Stimulated activated CD4-positive, alpha-beta T cell treated with anti-CD3 and anti-CD28 coated beads, Interleukin-15, amount 100 ng/mL, for 48 hours (primary cell): ENCODE measurements at places on chromosomes 11 and 22.

DNA sequence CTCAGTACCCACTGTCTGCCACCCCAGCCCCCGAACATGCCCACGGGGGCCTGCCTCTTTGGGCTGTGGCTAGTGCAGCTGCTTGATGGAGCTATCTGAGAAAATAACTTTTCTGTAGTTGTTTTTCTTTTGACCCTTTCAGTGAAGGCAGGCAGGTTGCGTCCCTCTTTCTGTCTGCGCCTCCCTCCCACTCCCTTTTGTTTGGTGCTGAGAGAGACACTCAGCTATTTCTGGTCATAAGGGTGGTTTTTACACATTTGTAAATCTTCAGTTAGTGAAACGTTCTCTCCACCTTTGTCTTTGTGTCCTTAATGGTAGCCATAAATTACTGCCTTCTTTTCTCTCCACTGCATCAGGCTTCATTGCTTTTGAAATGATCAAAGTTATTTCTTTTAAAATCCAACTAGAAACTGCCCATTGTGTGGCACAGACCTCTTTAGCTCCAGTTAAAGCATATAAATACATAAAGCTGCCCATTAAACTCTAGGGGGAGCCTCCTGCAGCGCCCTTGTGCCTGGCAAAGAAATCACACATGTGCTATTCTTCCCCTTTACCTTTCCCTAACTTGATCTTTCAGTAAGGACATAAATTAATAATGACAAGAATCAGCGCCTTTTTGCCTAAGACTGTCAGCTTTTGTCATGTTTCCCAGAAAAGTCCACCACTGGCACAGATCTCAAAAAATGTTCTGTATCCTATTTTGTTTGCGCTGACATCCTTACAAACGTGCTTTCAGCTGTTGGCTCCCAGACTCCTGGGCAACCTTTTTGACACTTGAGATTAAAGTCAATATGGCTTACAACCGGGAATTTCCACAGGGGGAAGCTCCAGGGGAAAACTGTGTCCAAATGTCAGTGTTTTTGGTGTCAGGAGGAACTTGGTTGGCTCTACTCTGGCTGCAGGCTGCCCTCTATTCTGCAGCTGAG lies 1.7 kb upstream of the SCUBE2 start:
- DNase-seq, result no peak

- no peak for DNase-seq
These were observed 116.7 kb upstream of the NTM start for GRCh38 chr11:131253656-131254151.

GRCh38 chr11:125165111-125165842 lies 726 bp downstream of the PKNOX2 start:
- no peak for DNase-seq

DNA sequence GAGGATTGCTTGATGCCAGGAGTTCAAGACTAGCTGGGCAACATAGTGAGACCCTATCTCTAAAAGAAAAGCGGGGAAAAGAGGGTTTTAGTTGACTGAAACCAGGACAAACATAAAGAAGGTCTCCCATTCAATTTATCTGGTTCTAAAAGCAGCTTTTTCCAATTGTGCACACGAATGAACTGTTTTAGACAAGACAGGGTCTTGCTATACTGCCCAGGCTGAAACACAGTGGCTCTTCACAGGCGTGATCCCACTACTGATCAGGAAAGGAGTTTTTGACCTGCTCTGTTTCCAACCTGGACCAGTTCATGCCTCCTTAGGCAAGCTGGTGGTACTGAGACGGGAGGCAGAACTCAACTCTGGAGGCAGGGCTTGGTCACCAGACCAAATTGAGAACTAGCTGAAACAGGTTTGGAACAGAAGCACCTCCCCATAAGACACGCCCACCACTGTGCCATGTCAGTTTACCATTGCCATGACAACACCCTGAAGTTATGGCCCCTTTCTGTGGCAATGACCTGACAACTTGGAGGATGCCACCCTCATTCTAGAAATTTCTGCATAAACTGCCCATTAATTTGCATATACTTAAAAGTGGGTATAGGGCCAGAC lies 2.8 kb upstream of the NUCB2 start:
- no peak for DNase-seq

DNA sequence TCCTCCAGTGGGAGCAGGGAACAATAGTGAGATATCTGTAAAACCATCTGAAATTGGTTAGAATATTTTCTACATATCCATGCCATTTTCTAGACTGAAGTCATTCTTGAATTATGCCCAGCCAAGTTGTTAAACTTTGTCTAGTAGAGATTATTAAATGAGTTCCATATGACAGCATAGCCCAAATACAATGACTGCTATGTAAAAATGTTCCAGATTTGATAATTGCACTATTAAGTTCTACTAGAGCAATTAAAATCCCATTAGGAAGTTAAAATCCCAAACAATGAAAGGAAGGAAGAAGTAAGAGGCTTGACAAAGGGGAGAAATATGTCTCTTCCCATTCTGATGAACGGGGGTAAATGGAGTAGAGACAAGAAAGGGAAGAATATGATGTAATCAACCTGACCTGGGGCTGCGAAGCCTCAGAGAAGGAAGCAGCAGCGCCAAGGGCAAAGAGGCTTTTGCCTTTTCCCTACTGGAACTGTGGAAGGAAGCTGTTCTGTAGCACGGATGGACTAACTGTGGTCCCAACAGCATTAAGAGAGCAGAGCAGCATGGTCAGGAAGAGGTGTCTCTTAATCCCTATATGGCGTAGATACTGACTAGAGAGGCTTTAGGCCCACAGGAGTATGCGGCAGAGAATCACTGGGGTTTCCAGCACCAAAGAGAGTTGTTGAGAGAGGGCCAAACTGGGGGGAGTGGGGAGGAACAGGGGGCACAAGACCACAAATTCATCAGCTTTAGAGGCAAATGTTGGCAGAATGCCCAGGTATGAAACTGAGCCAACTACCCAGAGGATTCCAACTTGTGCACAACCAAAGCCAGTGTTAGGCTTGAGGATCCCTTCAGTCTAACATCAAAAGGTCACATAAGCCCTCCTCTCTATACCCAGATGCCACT lies 26.7 kb downstream of the RRP8 start:
- DNase-seq, result no peak

GRCh38 chr11:2401436-2401984 lies 960 bp downstream of the TSSC4 start:
- DNase-seq, result no peak

DNA sequence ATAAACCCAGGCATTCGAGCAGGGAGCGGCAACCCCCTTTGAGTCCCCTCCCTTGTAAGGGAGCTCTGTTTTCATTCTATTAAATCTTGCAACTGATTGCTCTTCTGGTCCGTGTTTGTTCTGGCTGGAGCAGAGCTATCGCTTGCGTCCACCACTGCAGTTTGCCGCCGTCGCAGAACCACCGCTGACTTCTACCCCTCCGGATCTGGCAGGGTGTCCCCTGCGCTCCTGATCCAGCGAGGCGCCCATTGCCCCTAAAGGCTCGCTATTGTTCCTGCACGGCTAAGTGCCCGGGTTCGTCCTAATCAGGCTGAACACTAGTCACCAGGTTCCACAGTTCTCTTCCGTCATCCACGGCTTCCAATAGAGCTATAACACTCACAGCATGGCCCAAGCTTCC lies 10.4 kb upstream of the MS4A7 start:
- no peak for DNase-seq

GRCh38 chr11:75380245-75380644 lies 19.1 kb upstream of the RPS3 start:
- no peak for DNase-seq

DNA sequence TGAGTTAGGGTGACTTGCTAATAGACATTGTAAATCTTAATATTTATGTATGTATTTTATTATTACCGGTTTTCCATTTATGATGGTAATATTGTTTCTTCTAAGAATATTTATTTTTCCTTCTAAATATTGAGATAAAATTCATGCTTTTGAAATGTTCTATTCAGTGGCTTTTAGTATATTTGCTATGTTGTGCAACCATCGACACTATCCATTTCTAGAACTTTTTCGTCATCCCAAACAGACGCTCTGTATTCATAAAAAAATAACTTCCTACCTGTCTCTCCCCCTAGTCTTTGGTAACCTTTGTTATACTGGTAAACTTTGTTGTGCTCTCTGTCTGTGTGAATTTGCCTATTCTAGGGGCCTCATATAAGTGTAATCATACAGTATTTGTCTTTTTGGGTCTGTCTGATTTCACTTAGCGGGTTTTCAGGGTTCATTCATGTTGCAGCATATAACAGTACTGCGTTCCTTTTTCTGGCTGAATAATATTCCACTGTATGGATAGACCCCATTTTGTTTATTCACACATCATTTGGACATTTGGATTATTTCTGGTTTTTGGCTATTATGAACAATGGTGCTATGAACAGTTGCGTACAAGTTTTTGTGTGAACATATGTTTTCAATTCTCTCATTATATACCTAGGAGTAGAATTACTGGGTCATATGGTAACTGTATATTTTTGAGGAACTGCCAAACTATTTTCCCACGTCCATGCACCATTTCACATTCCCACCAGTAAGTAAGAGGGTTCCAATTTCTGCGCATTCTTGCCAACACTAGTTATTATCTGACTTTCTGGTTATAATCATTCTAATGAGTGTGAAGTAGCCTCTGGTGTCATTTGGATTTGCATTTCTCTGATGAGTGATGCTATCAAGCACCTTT lies 15.9 kb downstream of the NEAT1 start:
- DNase-seq, result no peak

- DNase-seq, result no peak
These were observed 58.0 kb downstream of the KCNJ1 start for GRCh38 chr11:128809128-128809527.

DNA sequence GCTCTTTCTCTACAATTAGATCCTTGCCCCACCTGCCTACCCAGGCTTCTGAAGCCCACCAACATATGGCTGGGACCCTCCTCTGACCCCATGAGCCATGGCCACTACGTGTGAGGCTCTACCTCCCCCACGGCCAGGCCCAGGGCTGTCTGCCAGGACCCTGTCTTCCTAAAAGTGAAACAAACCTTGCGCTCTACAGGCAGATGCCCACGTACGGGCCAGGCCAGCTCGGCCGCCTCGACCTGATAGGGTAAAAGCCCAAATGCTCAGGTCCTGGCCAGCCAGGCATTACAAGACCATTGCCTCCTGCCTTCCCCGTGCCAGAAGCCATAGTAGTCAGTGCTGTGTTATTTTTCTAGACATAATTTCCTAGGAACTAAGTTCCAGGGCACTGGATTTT lies 1496.4 kb downstream of the BRD1 start:
- no peak for DNase-seq

GRCh38 chr11:25159341-25159740 lies 662.5 kb downstream of the LUZP2 start:
- no peak for DNase-seq

DNA sequence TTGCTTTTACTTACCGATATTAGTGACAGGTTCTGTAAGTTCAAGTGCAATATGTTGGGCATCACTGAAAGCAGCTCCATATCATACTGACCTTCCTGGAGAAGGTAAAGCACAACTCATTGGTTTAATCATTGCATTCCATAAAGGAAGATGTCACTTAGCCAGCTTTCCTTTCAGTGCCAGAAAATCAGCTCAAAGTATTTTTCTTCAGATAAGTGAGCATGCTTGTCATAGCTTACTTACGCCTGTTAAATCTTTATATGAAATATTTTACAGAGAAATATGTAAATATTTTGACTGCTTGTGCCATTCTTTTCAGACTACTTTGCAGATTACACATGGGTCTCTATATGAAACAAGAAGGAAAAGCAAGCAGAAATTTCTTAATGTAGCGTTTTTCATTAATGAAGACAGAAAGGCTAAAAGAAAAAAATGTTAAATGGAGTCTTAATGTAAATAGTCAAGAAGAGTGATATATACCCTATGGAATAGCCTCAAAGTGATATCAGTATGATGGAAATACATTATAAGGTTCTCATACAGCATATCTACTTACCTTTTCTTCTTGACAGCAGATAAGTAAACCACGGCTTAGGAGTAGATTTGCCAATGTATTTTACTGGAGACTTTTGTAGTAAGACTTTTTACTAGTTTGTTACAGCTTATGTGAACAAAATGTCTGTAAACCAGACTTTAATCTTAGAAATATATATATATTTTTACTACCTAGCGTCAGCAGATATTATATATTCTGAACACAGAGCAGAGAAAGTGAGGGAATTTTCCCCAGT lies 649.7 kb downstream of the METTL15 start:
- DNase-seq, result no peak

GRCh38 chr22:32079130-32080089 lies 36.3 kb downstream of the SLC5A1 start:
- no peak for DNase-seq

GRCh38 chr11:17613983-17614382 lies 66.9 kb downstream of the OTOG start:
- no peak for DNase-seq

DNA sequence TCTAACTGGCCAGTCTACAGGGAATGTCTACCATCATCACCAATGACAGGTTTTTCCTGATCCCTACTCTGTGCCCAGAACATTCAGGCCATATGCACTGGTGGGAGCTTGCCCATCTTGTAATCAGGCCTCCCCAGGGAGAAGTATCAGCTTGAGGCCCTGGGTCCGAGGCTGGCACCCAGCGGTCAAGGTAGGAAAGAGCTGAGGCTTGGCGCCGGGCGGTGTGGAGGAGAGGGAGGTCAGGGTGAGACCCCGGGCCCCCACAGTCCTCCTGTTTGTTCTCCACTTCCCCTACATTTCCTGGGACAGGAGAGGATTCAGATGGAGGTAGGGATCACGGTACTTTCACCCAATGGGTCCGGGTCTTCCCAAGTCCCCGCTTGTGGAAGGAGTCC lies 15.5 kb downstream of the TSKU start:
- no peak for DNase-seq

GRCh38 chr11:123905826-123906225 lies 3.9 kb downstream of the OR8D4 start:
- no peak for DNase-seq

DNA sequence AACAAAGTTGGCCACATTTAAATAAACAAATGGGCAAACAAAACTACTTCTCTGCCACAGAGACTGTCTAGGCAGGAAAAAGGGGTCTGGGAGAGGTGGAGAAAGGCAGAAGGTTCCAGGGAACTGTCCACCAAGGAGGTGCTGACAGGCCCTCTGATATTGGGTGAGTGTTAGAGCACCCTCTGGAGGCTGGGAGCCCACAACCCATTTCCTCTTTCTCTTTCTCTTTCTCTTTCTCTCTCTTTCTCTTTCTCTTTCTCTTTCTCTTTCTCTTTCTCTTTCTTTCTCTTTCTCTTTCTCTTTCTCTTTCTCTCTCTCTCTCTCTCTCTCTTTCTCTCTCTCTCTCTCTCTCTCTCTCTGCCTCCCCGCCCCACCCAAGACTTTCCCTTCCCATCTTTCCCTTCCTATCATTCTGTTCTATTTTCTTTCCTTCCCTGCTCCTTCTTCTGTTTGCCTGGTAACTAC lies 912.8 kb downstream of the DLG2 start:
- DNase-seq, result no peak

- no peak for DNase-seq
These were observed 55.5 kb downstream of the CLPB start for GRCh38 chr11:72378704-72379383.
